ENCODE measurements at places on chromosomes 11 and 22. TPM values are rescaled to one million over a fixed set of nuclear protein-coding genes. Genes with fewer than 3 reads are reported as not detected.

GRCh38 chr22:26430600-26430999 lies 1.5 kb downstream of the ASPHD2 start:
- no peak for DNase-seq

- no peak for DNase-seq
These were observed 67.2 kb downstream of the BMAL1 start for GRCh38 chr11:13344818-13345217.

- DNase-seq = no peak
These were observed 70.7 kb upstream of the IGLL5 start for GRCh38 chr22:22816766-22817410.

DNA sequence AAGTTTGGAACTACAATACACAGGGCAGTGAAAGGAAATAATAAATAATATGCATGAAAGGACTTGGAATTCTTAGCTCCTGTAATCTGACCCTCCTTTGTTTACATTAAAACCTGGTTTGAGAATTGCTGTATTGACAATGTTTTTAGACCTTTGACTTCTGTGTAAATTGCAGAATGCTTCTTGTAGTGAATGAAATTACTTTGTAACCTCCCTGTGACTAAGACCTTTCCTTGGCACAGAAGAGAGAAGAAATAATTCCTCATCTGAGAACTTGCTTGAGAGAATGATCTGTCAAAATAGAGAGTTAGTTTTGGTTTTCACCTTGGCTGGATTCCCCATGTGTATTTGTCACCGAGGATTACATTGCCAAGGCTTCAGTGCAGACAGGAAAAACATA lies 640.0 kb upstream of the ANO5 start:
- no peak for DNase-seq

DNA sequence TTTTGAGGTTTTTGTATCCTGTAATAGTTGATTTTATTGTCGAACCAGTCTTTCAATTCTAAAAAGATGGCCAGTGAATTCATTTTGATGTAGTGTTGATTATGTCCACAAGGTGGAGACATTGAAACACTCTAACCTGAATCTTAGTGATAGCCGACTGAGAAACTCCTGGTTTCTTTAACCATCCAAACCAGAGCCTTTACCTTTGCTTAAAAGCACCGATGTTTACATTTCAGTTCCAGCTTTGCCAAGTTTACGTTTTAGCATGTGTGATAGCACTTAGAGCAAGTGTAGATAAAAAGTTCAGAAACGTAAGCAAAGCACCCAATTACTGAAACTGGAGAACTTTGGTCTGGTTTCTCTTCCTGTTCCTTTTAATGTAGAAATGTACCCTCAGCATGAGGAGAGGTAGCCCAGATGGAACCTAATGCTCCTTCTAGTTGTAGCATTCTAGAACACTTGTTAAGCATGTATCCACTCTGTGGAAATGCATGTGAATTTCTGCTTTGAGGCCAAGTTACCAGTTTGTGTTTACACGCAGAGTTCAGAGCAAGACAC lies 208.6 kb downstream of the DBX1 start:
- DNase-seq = no peak

DNA sequence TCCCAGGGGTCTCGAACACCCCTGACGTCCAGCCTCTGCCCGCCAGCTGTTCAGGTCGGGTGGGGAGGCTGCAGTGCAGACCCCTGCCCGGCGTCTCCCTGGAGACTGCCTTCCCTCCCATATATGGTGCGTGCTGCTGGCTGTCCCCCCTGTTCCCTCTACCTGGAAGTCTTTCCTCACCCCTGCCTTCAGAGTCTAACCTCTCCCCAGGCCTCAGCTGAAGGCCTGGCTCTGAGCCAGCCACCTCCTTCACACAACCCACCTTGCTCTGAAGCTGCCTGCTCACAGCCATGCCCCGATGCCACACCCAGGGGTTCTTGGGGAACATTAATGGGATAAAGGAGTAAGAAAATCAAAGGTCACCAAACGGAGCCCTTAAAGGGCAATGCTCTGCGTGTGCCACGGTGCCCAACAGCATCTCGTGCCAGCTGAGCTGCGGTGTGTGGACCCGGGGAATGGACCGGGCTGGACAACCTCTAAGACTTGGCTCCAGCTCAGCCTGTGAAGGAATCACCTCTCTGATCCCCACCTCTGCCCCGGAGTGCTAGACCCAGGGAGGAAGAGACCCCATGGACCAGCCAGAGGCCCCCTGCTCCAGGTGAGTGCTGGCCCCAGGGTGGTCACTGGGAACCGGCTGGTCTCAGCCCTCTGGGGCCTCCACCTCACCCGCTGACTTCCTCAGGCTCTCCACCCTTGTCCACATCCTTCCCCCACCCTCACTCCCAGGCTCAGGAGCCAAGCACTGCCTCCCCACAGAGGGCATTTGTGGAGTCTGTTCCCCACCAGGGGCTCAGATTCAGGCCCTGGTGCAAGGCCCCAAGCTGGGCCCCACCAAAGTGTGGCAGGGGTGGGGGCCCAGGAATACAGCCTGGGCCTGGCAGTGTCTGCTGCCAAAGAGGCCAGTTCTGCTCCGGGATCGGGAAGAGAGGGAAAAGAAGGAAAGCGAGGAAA lies at the start of gene NLRP6:
Gene NLRP6 (plus strand): TSS at position 407 of the 951 bp plus-strand sequence. CDS start 163 bp downstream, at position 570.
- DNase-seq = peak; percentile 12

DNA sequence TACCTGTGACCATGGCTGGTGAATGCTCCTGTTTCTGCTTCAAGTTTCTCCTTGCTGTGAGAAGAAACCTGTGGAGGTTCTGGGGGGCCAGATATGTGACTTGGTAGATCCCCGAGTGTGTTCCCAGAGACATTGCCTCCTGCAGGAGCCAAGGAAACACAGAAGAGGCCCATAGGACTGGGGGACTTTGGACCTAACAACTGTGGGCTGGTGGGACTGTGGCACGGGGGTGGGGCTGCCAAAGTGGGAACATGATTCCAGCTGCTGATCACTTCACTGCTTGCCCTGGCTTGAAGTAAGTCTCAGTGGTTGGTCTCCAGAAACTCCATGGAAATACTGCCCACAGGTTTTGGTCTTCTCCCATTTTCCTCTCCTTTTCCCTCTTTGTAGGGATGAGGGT lies 4.1 kb upstream of the NR1H3 start:
- DNase-seq = no peak

DNA sequence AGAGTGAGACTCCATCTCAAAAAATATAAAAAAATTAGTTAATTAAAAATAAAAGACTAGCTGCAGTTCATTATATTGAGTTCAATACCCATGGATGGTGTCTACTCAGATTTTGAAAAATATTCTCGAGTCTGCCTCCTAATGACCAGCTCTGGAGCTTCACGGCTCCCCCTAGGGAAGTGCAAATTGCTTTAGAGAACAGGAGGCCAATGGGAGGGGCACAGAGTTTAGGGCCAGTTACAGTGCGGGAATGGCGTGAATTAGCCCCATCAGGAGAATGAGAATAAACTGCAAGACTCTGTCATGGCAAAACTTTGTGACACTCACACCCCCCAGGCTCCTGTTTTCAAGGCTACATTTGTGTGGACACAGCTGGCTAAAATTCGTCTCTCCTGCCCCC lies 4.6 kb downstream of the FGF4 start:
- no peak for DNase-seq

- no peak for DNase-seq
These were observed 28.5 kb upstream of the CKAP5 start for GRCh38 chr11:46874586-46874985.

- DNase-seq = no peak
These were observed 61.6 kb downstream of the C22orf31 start for GRCh38 chr22:28999919-29000556.

DNA sequence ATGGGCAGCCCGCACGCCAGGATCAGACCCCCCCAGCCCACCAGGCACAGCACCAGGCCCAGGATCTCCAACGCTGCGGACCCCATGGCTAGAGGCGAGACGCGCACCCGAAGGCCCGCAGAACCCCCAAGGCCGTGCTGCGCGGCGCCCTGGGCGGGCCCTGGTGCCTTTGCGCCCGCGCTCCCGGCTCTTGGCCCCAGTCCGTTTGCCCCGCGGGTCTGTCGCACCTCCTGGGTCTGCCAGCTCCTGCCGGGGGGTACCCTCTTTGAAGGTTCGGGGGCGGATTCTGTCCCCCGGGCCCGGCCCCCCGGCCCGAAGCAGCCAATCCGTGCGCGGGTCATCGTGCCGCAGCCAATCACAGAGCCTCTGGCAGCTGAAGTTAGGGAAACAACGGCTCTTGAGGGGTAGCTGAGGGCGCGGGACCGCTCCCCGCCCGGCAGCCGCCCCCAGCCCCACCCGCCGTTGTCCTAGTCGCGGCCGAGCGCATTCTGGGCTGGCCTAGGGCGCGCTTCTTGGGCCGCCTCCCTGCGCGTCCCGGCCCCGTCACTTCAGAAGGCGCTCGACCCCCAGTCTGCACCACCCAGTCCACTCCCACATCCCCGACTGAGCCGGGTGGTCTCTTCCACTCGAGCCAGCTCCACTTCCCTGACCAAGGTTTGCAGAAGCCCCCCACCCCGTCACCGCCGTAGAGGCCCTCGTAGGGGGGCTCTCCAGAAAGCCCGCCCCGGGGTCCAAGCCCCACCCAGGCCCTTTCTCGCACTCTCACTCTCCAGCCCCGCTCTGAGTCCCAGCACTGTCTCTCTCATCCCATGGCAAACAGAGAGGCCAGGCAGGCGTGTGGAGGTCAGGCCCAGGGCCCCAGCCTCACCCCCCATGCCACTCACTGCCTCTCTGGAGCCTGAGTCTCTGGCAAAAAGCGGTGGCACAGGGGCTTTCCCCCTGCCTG lies at the start of gene CLDN5:
Gene CLDN5 (minus strand): TSS at position 241 of the 946 bp plus-strand sequence. CDS start 155 bp downstream, at position 86.
- no peak for DNase-seq

- peak; percentile 51 for DNase-seq
These were observed at the start of gene BCR for GRCh38 chr22:23180301-23180892. BCR (plus strand) TSS chr22:23180509; CDS start chr22:23180961, 452 bp downstream.

- DNase-seq = no peak
These were observed 755 bp downstream of the NRIP3 start for GRCh38 chr11:9002920-9003572.

DNA sequence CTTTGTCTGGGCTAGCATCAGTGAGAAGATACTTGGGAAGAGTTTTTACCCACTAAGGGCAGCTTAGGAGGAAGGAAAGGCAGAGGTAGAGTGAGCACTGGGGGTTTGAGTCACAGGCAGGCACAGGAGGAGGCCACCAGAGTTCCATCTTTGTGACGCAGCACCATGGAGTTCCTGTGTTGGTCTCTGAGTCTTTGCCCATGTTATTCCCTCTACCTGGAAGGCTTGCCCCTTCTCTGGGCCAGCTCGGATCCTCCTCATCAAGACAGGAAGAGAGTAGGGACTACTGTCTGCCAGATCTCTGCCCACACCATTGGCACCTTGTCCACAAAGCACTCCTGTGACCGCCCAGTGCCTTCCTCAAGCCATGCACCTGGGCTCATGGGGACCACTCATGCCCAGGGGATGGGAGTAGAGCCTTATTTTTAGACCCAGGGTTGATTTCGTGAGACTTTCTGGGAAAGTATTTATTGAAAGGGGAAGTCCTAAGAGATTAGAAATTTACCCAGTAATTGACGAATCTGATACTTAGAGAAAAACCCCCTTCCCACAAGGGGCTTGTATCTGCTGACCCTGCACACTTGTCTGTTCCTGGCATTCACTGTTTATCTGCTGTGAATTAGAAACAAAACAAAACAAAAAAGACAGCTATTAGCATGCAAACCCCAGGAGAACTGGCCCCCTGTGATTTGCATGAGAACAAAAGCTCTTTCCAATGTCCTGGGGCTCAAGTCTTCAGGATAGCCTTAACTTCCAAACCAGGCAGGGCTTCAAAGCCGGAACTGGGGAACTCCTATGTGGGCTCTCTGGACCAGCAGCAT lies 35.9 kb upstream of the MYEOV start:
- no peak for DNase-seq

- DNase-seq = no peak
These were observed 189.0 kb upstream of the BLID start for GRCh38 chr11:122304973-122305372.

DNA sequence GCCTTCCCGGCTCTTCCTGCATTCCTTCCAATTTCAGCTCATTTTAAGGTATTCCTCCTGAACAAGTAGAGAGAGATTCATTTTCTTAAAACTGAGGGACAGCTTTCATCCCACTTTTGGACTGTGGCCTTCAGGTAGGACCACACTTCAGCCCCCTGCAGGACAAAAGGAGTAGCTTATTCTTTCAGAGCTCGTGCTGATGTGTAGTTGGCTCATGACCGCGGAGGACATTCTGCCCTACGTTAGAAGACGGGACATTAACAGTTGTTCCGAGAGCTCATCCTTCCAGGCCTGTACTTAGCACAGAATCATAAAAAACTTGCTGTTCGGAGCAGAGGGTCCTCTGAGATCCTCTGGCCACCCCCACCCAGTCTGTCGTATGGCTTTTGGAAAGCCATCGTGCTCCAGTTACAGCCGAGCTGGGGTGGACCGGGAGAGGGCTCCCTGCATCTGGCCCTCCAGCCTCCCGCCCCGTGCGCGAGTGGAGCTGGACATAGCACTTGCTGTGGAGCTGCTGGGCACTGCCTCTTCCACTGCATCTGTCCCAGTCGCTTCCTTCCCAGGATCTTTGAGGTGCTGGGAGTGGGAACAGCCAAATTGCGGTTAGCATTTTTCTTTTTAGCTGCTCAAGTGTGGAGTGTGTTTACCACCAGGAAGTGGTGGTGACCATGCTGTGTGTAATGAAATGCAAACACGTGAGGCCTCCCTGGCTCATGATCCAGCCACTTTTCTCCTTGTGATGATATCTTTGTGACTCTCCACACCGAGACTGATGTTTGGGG lies 250.3 kb downstream of the TBC1D22A start:
- no peak for DNase-seq

GRCh38 chr11:64032050-64032449 lies 3.7 kb upstream of the FLRT1 start:
- no peak for DNase-seq

Gene LARGE2
- not detected for total RNA-seq

Gene KIF18A
- 0.60 TPM for total RNA-seq

Gene IL18
- total RNA-seq = 15.3 TPM

Gene MPPED1
- total RNA-seq = 2.1 TPM

Gene PLAAT4
- total RNA-seq = 17.4 TPM

Gene OR6M1
- not detected for total RNA-seq
